Activated CD4-positive, alpha-beta T cell treated with anti-CD3 and anti-CD28 coated beads, Interleukin-2, amount 50 U/mL, for 1 hour (primary cell): ENCODE measurements at places on chromosomes 1 and 21.

- no peak for DNase-seq
Observed at GRCh38 chr1:182802006-182802803, 12.6 kb downstream of the NPL start.

DNA sequence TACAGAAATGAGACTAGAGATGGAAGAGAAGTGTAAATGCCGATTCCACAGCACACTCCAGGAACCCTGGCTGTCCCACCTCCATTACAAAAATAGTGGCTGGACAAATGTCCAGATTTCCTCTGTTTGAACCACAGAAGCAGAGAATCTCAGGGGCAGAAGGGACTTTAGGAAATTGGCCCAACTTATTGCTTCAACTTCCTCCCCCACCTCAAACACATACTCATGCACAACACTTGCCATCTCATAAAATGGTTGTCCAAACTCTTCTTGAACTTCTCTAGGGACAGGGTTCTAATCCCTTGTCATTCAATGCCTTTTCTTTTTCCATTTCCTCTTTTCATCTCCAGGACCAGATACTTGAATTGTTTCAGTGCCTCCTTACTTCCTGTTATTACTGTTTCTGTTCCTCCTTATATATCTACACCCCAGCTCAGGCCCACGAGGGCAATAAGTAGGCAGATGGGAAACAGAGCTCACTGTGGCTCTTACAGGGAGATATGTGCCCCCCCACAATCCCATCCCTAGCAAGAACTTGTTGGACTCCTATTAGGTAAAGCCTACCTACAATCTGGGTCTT lies 8.5 kb upstream of the B4GALT3 start:
- DNase-seq: no peak

DNA sequence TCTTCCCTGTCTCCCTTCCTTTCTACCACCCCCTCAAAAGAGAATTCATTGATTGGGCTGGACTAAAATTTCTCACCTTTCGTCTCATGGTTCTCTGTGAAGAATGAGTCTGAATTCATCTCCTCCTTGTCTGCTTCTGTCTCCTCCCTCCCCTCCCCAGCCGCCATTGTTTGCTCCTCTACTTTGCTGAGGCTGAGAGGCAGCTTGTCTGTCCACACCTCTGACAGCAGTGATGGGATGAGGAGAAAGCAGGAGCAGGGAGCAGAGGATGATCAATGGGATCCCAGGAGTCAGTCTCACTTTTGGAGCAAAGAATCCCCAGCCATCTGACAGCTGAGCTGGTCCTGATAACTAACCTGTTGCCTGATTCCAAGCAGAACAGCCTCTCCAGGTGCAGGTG lies 2.5 kb downstream of the ILDR2 start:
- no peak for DNase-seq

GRCh38 chr1:153929426-153929825 lies 6.7 kb upstream of the GATAD2B start:
- no peak for DNase-seq

GRCh38 chr1:28577738-28578536 lies 14.1 kb upstream of the RAB42 start:
- DNase-seq: no peak

- DNase-seq: no peak
Observed at GRCh38 chr21:16264319-16264718, 534.5 kb downstream of the USP25 start.

DNA sequence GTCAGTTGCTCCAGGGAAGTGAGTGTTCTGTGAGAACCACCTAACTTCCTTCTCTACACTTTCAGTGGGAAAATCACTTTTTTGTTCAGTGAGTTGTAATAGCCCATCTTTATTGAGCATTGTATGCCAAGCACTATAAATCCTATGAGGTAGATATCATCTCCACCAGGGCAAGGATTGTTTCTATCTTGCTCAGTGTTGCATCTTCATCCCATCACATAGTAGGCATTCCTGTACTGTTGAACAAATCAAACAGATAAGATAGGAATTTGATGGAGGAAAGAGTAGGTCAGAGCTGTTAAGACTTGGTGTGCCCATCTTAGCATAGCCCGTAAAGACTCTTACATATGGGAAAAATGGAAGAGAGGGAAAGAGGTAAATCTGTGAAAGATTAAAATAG lies 2.9 kb upstream of the PIGV start:
- DNase-seq: no peak

GRCh38 chr1:200738949-200739651 lies 407 bp downstream of the CAMSAP2 start:
- DNase-seq: peak; percentile 50

DNA sequence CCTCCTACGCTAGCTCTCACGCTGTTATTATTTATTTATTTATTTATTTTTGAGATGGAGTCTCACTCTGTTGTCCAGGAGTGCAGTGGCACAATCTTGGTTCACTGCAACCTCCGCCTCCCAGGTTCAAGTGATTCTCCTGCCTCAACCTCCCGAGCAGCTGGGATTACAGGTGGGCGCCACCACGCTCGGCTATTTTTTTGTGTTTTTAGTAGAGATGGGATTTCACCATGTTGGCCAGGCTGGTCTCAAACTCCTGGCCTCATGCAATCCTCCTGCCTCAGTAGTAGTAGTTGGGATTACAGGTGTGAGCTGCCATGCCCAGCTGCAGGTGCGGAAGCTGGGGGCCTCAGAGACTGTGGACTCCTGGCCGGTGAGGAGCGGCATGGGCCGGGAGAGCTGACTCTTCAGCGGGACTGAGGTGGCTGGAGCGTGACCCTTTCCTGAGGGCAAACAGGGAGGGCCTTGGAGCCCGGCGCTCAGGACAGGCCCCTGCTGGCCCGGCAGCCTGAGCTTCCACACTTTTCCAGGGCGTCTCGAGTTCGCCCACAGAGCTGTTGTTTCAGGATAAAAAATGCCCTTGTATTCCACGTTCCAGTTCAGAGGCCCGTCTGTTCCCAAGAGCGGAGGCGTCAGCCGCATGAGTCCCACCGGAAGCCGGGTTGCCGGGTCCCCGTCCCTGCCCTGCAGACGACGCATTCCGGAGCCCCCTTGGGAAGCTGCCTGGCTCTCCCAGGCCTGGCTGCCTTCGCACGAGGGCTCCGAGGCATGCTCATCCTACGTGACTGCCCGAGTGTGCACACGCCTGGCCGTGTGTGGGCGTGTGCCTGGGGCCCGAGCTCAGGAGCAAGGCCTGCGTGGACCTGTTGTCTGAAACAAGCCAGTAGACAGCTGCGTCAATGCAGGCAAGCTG lies 126.2 kb downstream of the SIK1 start:
- DNase-seq: no peak

- no peak for DNase-seq
Observed at GRCh38 chr1:205630241-205630640, 1.6 kb downstream of the ELK4 start.

GRCh38 chr1:198655459-198656121 lies 16.8 kb downstream of the PTPRC start:
- DNase-seq: no peak

GRCh38 chr21:44792702-44793591 lies 8.7 kb downstream of the UBE2G2 start:
- peak; percentile 46 for DNase-seq

DNA sequence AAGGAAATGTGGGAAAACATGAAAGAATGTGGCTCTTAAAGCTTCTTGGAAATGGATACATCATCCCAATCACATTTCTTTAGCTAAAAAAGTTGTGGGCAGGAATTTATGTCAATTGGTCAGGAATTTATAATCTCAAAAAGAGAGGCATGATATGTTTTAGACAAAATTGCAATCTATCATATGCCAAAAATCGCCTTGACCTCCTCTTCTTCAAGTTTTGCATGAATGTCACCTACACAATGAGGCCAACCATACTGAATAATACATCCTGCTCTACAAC lies 42.4 kb downstream of the ATP6V1G3 start:
- no peak for DNase-seq

DNA sequence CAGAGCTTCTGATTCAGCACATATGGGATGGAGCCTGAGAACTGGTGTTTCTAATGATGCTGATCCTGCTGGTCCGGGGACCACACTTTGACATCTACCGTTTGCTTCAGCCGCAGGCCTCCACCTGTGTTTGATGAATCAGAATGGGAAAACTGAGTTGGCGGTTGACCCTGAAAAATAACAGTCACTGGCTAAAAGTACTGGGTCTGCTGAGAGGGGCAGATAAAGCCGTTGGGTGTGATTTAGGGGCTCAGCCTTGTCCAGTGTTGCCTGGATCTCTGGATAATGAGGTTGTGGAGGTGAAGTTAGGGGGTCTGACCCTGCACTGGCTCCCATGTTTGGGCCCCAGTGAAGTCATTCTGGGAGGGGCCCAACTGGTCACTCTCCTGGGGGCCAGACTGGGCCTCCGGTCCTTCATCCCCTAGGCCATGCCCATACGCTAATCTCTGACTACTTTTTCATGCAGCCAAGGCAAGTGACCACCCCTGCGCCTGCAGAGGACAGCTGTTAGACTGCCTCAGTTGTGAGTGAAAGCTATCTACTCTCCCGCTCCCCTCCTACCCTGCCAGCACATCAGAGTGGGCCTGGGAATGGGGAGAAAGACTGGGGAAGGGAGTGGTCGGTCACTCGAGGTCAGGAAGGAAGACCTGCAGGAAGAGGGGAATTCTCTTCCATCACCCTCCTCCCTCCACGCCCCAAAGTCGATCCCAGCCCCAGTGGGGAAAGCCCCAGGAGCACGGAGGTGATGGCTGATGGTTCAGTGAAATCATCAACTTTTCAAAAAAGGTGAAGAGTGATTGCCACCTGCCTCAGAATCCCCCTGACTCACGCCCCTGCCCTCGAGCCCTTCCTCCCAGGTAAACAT lies 27.7 kb downstream of the VASH2 start:
- DNase-seq: no peak

DNA sequence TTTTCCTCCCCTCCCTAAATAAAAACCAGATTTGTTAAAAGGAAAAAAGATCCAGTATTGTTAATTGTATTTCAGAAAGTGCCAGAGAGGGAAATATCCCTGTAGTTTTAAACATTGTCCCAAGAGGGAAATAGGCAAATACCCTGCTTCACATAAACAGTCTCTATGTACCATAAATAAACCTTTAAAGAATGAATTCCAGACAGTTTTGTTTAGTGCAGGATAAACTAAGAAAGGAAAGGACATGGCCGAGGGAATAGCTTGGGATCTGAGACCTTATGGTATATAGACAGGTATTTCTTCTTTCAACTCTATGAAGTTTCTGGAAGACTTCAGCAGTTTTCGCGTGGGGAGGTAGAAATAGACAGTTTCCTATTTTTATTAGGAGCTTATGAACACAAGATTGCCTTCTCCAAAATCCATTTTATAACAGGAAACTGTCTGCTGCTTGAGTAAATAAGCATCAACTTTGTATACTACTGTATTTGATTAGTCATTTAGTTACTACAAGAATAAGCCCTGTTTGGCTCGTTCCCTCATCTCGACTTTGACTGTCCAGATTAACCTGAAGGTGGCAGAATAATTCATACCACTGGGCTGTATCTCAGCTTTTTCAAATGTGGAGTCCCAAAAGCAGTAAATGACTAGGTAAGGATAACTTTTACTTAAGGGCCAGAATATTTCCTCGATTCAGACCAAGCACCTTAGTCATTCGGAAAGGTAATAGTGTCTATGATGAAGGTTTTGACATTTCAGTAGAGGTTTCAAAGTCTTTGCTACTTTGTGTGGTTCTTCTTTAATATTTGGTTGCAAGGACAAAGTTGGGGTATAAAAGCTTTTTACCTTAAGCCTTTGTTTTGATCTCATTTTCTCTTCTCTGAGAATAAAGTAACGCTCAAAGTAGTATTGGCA lies 177.5 kb downstream of the VPS13D start:
- no peak for DNase-seq

DNA sequence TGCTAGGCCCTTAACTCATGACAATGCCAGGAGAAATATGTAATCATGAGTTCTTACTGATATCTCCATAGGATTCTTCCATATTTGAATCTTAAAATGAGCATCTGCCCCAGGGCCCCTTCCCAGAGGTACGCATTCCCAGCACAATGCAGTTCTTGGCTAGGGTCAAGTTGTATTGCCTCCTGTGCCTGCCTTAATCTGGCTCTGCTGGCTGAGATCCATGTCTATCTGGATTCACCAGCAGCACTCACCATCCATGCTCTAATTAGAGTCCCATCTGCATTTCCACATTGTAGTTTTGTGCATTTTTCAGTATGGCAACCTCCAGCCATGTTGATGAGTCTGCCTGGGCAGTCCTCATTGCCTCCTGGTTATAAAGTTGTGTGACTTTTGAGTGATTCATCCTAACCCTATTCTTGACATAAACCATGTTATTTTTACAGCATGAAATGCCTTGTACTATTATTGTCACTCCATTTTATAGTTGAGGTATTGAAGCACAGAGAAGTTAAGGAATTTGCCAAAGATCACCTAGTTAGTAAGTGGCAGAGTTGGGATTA lies 55.9 kb downstream of the CAMSAP2 start:
- DNase-seq: no peak

DNA sequence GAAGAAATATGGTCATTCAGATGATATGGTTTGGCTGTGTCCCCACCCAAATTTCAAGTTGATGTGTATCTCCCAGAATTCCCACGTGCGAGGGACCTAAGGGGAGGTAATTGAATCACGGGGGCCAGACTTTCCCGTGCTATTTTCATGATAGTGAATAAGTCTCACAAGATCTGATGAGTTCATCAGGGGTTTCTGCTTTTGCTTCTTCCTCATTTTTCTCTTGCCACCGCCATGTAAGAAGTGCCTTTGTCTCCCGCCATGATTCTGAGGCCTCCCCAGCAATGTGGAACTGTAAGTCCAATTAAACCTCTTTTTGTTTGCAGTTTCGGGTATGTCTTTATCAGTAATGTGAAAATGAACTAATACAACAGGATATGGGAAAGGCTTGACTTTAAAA lies 1.4 kb upstream of the DPM3 start:
- no peak for DNase-seq

GRCh38 chr1:9062021-9062471 lies 7.4 kb downstream of the SLC2A5 start:
- no peak for DNase-seq

DNA sequence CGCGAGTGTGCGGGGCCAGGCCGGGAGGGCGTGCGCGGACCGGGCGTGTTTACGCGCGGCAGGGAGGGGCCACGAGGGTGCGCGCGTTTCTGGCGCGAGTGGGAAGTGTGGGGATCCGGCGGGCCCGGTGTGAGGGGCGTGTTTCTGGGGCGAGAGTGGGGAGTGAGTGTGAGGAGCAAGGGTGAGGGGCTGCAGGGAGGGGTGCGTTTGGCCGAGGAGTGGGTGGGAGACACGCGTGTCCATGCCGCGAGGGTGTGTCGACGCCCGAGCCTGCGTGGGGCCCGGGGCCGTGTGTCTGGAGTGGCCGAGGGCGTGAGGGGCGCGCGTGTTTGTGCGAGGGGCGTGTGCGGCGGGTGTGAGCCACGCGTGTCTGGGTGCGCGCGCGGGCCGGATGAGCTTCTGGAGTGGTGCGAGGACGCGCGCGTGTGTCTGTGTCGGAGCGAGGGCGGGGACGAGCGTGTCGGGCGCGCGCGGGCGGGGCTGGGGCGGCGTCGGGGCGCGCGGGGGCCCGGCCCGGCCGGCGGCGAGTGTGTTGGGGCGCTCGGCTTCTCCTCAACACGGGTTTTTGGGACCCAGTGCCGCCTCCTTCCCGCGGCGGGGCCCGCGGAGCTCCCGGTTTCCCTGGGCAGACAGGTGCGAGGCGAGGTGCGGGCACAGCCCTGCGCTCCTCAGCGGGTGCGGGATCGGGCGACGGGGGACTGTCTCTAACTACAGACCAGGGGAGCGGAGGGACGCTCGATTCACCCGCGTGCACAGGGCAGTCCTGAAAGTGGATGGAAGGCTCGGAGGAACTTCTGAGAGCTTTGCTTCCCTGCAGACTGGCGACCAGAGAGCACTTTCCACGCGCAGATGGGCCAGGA lies 65.8 kb upstream of the VAMP3 start:
- DNase-seq: peak; percentile 46

GRCh38 chr1:165161130-165161529 lies 195.4 kb downstream of the LMX1A start:
- DNase-seq: no peak

- no peak for DNase-seq
Observed at GRCh38 chr1:117798550-117798949, 130.9 kb downstream of the GDAP2 start.

GRCh38 chr1:212630158-212630900 lies 21.8 kb downstream of the ATF3 start:
- peak; percentile 52 for DNase-seq
